Mesenteric fat pad (tissue), 1 donor: ENCODE measurements at places on chromosomes 2 and 18. TPM values are rescaled to one million over a fixed set of nuclear protein-coding genes. Genes with fewer than 3 reads are reported as not detected.

GRCh38 chr18:67845035-67845434 lies 328.5 kb upstream of the DSEL start:
- no peak for DNase-seq

GRCh38 chr2:208222351-208222750 lies 32.5 kb downstream of the IDH1 start:
- no peak for DNase-seq

- no peak for DNase-seq
These were observed 282.8 kb upstream of the ATP5MC3 start for GRCh38 chr2:175464311-175464670.

DNA sequence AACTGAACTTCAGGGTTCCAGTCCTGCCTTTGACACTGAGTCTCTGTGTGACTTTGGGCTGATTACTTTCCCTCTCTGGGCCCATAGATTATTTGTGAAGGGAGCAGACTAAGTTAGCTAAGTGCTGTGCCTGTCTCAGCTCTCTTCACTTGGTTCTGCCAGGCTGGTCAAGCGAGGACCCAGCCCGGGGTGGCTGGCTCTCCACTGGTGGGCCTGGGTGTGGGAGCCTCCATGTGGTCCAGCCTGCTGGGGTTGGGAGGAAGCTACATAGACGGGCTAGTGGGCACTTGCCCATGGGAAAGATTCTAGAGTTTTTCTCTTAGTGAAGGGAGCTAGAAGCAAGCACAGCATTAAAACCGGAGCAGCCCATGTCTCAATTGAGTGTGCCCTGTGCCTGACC lies 59.0 kb downstream of the DYSF start:
- DNase-seq: peak; percentile 39

- DNase-seq: no peak
These were observed 31.4 kb downstream of the ABCB11 start for GRCh38 chr2:168999668-169000213.

DNA sequence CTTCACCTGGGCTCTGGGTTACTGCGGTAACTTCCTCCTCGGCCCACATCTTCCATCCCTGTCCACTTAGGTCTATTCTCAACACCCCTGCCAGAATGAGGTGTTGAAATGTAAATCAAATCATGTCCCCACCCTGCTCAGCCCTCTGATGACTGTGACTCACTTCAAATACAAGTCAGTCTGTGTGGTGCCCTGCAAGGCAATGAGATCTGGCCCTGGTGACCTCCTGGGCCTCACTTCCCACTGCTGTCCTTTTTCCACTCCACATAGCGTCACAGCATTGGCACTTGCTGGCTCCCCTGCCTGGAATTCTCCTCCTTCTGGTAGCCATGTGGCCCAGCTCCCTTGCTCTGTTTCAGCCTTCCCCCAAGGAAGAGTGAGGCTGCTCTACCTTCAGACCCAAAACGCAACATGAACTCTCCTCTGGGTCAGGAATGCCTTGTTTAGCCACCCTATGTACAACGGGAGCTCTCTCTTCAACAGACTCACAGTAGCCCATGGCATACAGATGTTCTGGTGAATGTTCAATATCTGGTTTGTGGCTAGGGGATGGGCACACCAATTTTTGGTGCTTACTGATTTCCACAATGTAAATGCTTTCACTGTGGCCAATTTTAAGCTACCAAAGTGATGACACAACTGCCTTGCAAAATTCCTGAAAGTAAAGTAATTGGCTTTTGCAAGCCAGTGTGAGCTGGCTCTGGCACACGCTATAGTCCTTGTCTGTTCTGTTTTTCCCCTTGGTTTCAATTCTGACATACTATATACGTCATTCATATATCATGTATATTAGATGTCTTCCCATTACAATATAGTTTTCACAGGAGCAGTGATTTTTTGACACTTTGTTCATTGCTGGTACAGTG lies 550.3 kb upstream of the HS6ST1 start:
- no peak for DNase-seq

DNA sequence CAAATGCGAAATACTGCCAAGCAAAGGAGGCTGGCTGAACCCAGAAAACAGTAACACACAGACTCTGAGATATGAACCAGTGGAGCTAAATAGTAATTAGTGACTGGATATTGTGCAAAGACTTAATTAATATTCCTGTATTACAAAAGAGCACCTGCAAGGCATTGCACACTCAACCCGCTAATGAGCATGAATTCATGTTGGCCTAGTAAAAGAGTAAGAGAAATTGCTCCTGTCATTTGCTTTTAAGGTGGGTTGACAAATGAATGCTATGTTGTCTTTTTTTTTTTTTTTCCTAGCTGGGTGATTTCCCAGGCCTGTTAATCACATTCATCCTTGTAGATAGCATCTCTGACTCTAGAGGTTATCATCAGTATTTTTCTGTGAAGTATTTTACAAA lies 87.0 kb upstream of the CERS6 start:
- no peak for DNase-seq

DNA sequence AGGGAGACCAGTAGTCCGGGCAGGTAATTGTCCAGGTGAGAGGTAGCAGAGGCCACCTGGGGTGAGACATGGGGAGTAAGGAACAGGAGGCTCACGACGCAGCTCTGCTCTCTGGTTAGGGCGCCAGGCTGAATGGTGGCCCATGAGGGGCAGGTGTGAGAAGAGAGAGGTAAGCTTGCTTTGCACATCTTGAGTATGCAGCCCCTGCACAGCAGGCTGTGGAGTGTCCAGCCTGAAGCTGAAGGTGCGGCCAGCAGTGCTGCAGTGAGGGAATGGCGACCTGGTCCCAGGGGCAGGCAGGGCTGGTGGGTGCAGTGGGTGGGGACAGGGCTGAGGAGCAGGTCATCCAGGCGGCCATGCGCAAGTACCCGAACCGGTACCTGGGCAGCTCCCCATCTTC lies 15.7 kb downstream of the PRELID3A start:
- no peak for DNase-seq

GRCh38 chr2:118340103-118340502 lies 251.8 kb downstream of the INSIG2 start:
- DNase-seq: no peak

- no peak for DNase-seq
These were observed 7.6 kb downstream of the CYBRD1 start for GRCh38 chr2:171529914-171530313.

DNA sequence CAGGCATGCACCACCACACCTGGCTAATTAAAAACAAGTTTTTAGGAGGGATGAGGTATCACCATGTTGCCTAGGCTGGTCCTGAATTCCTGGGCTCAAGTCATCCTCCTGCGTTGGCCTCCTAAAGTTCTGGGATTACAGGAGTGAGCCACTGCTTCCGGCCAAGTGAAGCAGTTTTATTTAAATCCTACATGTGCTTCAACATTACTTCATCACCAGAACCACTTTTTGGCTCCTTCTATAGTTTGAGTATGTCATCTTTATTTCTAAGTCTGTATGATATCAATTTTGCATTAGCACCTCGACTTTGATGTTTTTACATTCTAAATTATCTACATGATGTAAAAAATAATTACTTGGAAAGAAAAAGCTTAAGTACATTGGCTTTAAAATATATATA lies 144.3 kb downstream of the FMNL2 start:
- DNase-seq: no peak

- no peak for DNase-seq
These were observed 70.5 kb downstream of the RBMS1 start for GRCh38 chr2:160423126-160423525.

DNA sequence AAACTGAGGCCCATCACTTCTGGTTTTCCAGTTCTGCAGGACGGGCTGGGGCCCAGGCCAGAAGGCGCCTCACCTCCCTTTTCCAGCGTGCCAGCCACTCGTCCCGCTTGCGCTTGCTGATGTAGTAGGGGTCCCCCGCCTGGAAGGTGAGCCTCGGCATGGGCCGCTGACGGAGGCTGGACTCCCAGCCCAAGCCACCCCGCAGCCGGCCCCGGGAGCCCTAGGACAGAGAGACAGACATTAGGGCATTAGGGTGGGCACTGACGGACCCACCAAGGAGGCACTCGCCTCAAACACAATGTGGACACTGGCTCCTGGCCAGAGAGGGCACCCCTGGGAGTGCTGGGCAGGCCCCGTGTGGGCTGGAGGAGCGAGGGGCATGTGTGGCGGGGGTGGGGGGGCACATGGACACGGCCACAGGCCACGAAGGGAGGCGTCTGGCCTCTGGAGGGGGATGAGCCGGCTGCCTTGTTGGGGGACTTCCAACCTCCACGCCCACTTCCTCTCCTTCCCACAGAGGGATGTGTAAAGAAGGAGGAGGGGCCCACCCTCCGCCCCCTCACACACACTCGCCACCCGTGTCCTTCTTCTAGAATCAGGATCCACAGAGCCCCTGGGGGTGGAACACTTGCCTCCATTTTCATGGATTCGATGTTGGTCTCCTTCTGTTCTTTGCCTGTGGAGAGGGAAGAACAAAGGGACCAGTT lies 66.7 kb downstream of the DNMT3A start:
- no peak for DNase-seq

GRCh38 chr2:180573951-180574350 lies 406.5 kb upstream of the UBE2E3 start:
- DNase-seq: no peak

Gene HRH4
- total RNA-seq: 0.39 TPM

Gene SIGLEC15
- 0.32 TPM for total RNA-seq

Gene GNAL
- total RNA-seq: 7.4 TPM

Gene REG1B
- 2.6 TPM for total RNA-seq

Gene LRATD1
- 0.67 TPM for total RNA-seq

Gene CDH20
- 0.74 TPM for total RNA-seq

Gene SPHKAP
- not detected for total RNA-seq
